AG10803 (cell line): ENCODE measurements at places on chromosomes 11 and 22.

GRCh38 chr22:38414009-38414395 lies 41.0 kb downstream of the KCNJ4 start:
- no peak for DNase-seq

GRCh38 chr11:102138670-102139069 lies 28.4 kb downstream of the YAP1 start:
- DNase-seq: peak; percentile 89

DNA sequence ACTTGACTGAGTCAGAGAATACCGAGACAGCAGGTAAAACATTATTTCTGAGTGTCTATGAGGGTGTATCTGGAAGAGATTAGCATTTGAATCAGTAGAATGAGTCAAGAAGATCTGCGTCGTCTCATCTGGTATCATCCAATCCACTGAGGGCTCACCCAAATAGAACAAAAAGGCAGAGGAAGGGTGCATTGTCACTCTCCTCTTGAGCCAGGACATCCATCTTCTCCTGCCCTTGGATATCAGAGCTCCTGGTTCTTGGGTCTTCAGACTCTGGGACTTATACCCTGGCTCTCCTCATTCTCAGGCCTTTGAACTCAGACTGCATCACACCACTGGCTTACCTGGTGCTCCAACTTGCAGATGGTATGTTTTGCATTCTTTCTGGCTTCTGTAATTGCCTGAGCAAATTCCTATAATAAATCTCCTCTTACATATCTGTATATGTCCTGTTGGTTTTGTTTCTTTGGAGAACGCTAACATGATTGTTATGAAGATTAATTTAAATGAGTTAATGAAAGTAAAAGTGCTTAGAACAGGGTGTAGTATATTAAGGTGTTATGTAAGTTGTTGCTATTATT lies 49.3 kb downstream of the ME3 start:
- peak; percentile 64 for DNase-seq

DNA sequence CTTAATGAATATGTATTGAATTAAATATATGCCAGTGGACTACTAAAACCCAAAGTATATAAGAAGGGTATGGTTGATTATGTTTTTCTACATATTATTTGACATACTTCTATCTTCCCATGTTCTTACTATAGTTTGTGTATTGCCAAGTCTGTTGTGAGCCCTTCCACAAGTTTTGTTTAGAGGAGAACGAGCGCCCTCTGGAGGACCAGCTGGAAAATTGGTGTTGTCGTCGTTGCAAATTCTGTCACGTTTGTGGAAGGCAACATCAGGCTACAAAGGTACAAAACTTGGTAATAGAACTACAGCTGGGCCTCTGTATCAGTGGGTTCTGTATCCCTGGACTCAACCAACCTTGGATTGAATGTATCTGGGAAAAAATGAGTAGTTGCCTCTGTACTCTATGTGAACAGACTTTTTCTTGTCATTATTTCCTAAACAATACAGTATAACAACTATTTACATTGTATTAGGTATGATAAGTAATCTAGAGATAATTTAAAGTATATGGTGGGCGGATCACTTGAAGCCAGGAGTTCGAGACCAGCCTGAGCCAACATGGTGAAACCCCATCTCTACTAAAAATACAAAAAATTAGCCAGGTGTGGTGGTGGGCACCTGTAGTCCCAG lies 38.7 kb upstream of the TTC36 start:
- DNase-seq: peak; percentile 81

DNA sequence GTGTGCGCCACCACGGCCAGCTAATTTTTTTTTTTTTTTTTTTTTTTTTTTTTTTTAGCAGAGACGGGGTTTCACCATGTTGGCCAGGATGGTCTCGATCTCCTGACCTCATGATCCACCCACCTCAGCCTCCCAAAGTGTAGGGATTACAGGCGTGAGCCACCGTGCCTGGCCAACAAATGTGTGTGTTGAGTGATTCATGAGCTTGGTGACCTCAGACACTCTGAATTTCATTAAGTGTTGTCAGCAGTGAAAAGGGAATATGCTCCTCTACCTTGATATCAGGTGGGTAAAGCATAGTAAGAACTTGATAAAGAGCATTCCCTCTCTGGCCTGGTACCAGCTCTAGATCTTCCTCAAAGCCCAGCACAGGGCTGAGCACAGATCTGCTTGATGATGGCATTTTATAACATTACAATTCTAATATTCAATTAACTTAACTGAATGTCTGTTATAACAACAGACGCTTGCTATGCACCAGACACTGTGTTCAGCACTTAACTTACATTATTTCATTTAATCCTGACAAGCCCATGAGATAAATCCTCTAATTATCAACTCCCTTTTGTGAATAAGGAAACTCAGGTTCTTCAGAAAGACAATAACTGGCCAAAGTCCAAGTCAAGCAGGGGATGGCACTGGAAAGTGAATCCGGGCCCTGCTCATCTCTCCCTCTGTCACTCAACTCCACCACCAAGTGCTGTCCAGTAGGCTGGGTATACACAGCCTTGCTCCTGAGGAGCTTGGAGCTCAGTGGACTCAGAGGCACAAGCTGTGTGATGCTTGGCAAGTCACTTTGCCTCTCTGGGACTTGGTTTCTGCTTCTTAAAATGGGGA lies 13.0 kb downstream of the TBC1D10A start:
- no peak for DNase-seq

DNA sequence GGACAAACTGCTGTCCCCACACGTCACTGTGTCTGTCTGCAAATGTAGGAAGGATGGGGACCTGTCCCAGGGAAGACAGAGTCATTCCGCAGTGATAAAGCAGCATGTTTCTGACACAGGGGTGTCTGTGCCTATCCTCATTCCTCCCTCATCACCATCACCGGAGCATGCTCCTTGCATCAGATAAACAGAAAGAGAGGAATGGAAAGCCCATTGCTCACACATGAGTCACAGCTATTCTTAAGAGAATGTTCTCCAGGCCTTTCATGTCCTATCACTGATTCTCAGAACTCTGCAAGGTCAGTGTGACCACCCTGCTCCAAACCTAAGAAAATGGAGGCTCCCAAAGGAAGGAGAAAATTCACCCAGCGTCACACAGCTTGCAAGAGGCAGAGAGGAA lies 38.9 kb downstream of the ZNF195 start:
- DNase-seq: peak; percentile 83

GRCh38 chr11:36578458-36578857 lies 10.7 kb downstream of the RAG1 start:
- no peak for DNase-seq

GRCh38 chr11:69075421-69076128 lies 26.8 kb downstream of the TPCN2 start:
- peak; percentile 98 for DNase-seq

DNA sequence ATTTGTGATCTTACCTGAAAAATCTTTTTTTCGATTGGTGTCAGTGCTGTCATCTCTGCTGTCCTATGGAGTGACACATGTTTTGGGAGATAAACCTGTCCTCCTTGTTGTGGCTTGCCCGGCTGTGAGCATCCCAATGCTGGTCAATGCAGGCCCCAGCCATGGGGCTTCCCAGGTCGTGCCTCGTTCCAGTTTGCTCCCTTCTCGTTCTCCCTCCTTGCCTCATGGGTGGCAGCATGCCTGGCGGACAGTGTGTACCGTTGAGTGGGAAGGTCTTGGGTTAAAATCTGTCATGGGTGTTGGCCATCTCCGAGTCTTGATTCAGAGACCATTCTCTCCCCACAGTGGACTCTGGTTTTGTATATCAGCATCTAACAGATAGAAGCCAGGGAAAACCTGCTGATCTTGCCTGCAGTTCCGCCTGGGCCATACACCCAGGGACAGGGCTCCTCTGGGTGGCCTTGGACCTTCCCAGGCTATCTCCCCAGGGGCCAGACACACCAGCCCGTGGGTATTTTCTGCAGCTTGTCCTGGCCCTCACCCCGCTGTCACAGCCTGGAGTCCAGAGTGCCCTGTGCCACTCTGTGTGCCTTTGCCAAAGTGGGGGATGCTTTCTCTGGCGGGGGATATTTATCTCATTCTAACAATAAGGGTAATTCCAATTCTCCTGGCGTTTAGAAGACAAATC lies 208.1 kb downstream of the TBC1D22A start:
- no peak for DNase-seq

- DNase-seq: peak; percentile 95
Measured at GRCh38 chr11:74288161-74288560, 23.3 kb downstream of the P4HA3 start.

GRCh38 chr22:39738746-39739145 lies 154.8 kb downstream of the ENTHD1 start:
- peak; percentile 52 for DNase-seq

DNA sequence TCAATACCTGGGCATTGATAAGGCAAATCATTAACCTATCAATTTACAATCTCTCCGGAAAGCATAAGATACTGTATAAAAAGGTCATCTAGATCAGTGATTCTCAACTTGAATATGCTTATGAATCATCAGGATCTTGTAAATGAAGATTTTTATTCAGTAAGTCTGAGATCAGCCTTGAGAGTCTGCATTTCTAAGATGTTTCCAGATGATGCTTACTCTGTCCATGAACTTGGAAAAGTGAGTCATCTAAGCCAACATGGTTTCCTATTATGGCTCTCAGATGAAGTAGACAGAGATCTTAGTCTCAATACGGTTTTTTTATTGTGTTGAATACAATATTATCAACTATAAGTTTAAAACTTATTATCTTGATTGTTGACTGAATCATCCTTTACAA lies 226.4 kb upstream of the KIRREL3 start:
- DNase-seq: no peak

- DNase-seq: no peak
Measured at GRCh38 chr11:131800452-131800851, 430.0 kb downstream of the NTM start.

DNA sequence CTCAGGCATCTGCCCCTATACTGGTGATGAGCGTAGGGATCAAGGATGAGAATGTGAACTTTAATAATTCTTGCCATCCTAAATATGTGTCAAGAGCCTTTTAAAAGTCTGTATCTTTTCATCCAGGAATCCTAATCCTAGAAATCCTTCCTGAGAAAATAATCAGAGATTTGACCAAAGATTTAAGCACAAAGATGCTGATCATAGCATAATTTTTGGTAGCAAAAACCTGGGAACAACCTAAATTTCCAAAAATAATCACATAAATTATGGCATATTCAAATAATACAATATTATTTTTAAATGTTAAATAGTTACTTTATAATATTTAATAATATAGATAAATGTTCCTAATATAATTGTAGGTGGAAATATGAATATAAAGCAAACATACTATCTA lies 76.1 kb downstream of the SERGEF start:
- no peak for DNase-seq

GRCh38 chr22:49370627-49371301 lies 456.9 kb downstream of the BRD1 start:
- no peak for DNase-seq

GRCh38 chr11:80061056-80061455 lies 620.2 kb upstream of the TENM4 start:
- no peak for DNase-seq

GRCh38 chr22:50525858-50526107 lies 385 bp upstream of the SCO2 start:
- no peak for DNase-seq

DNA sequence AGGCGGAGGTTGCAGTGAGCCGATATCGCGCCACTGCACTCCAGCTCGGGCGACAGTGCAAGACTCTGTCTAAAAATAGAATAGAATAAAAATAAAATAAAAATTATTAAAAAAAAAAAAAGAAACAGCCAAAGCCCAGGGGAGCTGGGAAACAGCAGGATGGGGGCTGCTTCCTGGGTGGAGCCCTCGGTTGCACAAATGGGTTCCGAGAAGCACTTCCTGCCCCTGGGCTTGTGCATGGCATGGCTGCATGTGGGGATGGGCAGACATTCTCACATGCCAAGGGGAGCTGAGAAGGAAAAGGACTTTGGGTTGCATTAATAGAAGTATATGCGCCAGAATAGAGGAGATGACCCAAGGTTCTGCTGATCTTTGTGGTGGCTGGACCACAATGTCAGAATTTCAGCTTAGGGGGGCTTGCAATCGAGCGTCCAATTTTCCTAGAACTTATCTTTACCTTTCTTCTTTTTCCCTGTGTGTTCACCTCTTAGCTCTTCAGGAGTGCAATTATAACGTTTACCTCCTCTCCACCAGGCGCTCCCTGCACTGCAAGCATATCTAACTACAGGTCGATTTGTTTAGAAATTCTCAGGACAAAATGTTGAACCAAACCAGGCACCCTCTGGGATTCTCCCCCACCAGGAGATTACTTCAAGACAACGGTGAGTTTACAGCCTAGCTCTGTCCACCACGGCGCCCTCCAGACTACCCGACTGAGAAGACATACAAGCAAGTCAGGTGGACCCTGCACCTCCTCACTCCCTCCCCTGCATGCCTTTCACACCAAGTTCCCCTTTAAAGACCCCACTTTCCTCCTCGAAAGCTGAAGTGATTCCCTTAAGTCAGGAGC lies 53.2 kb downstream of the SHISAL1 start:
- no peak for DNase-seq

- no peak for DNase-seq
Measured at GRCh38 chr11:131614631-131615030, 244.2 kb downstream of the NTM start.
